NCI-H1105 (cell line): ENCODE measurements at places on chromosomes 16 and 17.
A peak's percentile ranks its signal among the peaks of the same experiment; 100 is the strongest.

DNA sequence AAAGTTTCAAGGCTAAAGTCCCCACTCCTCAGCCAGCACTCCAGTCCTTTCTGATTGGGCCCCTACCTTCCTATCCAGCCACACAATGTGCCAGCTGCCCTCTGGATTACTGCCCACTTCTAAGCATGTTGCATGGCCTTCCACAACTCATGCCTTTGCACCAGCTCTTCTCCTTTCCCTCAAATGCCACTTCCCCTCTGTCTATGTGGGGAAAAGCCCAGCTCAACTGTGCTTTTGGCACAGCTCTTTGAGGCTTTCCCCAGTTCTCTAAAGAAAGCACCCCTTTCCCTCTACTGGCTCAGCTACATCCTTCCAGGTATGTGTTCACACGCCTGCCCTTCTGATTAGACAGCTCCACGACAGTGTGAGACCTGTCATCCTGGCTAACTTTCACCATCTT lies 18.5 kb downstream of the GTF3C1 start:
- no peak for DNase-seq

- DNase-seq = peak; percentile 10
These were observed 12.2 kb upstream of the LONP2 start for GRCh38 chr16:48231727-48232492.

- no peak for DNase-seq
These were observed 3.4 kb upstream of the HEXD start for GRCh38 chr17:82414548-82415281.

- DNase-seq = no peak
These were observed 1.5 kb upstream of the SPAG7 start for GRCh38 chr17:4969047-4969550.

- DNase-seq = no peak
These were observed 24.1 kb downstream of the TMEM204 start for GRCh38 chr16:1557576-1557975.

DNA sequence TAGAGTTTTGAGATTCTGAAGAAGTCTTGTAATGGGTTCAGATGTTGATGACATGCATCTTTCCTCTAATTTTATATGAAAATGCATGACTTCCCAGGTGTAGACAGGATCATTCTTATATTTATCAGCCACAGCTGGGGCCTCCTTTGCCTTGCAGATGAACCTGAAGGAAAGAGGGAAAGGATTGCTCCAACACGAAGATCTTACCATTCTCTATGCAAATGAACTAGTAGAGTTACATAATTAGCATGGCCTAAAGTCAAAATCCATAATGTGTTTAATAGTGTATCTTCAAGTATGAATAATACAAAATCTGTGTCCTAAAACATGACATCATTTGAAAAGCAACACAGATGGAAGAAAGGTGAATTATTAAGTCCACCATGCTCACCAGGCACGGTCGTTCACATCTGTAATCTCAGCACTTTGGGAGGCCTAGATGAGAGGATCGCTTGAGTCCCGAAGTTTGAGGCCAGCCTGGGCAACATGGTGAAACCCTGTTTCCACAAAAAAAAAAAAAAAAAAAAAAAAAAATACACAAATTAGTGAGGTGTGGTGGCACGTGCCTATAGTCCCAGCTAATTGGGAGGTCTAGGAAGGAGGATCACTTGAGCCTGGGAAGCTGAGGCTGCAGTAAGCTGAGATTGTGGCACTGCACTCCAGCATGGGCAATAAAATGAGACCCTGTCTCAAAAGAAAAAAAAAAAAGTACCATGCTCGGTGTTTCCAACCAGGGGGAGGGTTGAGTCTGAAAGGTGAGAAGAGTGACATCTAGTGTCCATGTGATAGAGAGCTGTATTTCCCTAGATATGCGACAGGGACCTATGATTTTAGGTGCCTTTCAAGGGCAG lies 6.3 kb downstream of the VWA3A start:
- peak; percentile 7 for DNase-seq

DNA sequence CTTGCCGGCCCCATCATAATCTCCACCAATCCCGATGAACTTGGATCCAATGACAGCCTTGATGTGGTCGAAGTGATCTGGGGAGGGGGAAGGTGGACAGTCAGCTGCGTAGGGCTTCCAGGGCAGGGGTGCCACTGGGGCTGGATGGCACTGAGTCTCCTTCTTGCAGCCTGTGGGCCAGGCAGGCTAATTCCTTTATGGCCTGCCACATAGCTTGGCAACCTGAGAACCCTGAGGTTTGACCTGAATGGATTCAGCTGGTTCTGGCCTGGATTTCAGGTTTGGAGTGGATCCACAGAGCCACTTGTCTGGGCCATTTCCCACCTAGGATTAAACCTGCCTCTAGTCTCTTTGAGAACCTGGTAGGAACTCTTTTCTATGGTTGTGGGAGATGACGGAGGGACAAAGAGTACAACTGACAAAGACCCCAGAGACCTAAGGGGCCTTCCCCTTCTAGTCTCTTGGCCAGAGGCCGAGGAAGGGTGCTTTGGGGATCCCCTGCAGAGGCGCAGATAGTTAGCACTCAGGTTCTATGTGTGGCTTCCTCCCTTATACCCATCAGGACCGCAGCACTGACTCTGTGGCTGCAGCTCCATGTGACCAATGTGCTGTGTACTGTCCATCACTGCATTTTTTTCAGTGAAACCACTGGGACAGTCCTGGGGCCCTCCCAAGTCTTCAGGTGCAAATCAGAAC lies 9.2 kb upstream of the DPEP3 start:
- DNase-seq = no peak

DNA sequence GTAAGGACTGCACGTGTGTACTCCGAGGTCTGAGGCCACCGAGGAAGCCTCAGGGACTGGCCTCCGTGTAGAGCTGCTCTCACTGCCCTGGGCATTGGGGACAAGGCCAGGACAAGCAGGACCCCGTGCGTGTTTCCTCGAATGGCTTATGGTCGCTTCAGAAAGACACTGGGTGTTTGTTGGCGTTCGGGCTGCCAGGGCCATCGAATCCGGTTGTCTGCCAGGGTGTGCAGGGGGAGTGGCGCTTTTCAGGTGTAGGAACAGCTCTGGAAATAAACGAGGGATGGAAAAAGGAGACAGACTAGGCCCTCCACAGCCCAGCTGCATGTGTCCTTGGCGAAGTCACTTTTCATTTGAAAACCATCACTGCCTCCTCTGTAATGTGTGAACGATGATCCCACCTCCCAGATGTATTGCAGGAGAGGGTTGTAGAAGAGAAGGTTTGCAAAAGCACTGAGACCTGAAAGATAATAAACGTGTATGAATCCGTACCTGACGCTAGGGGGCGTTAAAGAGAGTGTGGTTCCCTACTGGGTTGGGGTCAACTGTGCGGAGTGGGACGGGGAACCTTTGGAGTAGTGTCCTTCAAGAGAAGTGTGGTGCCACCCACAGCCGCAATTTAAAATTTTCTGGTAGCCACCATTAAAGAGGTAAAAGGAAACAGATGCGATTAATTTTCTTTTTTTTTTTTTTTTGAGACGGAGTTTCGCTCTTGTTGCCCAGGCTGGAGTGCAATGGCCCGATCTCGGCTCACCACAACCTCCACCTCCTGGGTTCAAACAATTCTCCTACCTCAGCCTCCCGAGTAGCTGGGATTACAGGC lies 2.1 kb upstream of the ZSCAN10 start:
- no peak for DNase-seq

GRCh38 chr17:75642784-75643642 lies 9.8 kb downstream of the SMIM5 start:
- no peak for DNase-seq

- no peak for DNase-seq
These were observed 313.1 kb upstream of the TNRC6C start for GRCh38 chr17:77645072-77646045.

GRCh38 chr17:78737332-78737731 lies 44.7 kb downstream of the CYTH1 start:
- DNase-seq = peak; percentile 1

DNA sequence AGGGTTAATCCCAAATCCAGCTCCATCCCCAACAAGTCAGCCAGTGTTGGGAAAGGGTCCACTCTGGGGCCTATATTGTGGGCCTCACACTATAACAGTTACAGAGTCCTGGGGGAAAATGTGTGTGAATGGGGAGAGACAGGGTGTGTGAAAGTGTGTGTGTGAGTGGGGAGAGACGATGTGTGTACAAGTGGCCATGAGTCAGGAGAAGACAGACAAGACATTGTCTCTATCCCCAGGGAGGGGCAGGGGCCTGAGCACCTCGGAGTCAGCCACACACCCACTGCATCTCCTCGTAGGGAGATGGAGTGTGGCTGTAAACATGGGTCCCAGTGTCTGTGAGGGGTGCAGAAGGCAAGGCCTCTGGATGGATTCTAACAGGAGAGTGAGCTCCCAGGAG lies 2.9 kb downstream of the CRHR1 start:
- no peak for DNase-seq

GRCh38 chr17:45775148-45775547 lies 9.0 kb upstream of the CRHR1 start:
- peak; percentile 73 for DNase-seq

DNA sequence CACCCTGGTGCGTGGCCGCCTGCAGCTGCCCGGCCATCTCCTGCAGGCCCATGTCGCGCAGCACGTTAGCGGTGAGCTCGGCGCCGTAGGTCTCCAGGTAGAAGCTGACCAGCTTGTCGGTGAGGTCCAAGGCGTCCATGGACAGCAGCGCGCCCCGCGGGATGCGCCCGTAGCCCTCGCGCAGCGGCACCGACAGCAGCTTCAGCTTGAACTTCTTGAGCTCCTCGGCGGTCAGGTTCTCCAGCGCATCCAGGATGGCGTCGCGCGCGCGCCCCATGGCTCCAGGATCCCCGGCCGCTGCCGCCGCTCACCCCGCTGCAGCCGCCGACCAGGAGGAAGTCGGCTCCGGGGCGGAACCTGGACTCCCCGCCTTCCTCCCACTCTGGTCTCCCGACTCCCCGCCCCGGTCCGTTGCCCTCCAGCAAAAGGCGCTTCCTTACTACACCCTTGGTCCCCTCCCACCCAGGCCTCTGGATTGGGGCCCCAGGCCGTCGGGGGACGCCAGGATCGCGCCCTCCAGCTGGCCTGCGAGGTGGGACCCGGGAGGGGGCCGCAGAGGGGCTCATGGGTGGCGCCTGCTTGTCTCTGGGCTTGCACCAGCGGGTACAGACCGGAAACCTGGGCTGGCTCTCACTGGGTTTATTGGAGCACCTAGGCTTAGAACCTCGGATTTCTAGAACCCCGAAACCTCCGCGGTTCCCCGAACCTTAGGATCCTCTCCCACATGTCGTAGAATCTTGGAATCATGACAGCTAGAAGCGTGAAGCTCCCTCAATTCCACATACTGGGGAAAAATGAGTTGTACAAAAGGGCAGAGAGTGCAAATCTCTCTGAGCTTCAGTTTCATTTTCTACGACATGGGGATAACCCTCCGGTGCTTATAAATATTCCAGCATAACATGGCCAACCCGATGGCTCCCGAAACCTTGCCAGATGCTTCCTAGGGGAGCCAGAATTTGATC lies at the start of gene PYCARD:
PYCARD (minus strand) TSS at position 347 of the 962 bp plus-strand sequence; CDS start at position 277, 70 bp downstream.
- DNase-seq = no peak

GRCh38 chr17:6005939-6006338 lies 64.2 kb upstream of the WSCD1 start:
- DNase-seq = no peak

GRCh38 chr16:81590714-81591544 lies 146.3 kb downstream of the CMIP start:
- DNase-seq = peak; percentile 19

- DNase-seq = no peak
These were observed 41.9 kb upstream of the WSCD1 start for GRCh38 chr17:6028294-6028693.

- DNase-seq = no peak
These were observed 251.6 kb downstream of the C16orf95 start for GRCh38 chr16:87065446-87066132.

DNA sequence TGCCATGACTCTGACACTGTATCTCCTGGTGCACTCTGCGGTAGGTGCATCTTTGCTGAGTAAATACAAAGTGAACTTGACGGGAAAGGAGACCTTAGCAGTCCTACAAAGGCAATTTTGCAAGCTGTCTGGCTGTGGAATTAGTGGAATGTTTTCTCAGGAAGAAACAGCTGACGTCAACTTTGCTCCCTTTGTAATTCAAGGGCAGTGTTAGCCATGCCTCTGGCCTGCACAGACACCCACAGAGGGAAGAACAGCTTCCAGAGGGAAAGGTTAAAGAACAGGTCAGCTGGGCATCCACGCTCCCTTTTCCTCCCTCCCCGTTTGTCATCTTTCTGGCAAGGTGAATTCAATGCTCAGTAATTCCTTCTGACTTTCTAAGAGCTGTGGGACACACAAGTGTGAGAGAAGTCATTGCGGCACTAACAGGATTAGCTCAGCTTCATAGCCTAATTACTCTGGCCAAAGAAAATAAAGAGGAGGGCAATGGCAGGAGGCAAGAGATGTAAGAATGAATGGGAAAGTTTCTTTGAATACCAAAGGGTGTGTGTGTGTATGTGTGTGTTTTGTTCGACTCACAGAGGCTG lies 476.9 kb upstream of the GOT2 start:
- no peak for DNase-seq

DNA sequence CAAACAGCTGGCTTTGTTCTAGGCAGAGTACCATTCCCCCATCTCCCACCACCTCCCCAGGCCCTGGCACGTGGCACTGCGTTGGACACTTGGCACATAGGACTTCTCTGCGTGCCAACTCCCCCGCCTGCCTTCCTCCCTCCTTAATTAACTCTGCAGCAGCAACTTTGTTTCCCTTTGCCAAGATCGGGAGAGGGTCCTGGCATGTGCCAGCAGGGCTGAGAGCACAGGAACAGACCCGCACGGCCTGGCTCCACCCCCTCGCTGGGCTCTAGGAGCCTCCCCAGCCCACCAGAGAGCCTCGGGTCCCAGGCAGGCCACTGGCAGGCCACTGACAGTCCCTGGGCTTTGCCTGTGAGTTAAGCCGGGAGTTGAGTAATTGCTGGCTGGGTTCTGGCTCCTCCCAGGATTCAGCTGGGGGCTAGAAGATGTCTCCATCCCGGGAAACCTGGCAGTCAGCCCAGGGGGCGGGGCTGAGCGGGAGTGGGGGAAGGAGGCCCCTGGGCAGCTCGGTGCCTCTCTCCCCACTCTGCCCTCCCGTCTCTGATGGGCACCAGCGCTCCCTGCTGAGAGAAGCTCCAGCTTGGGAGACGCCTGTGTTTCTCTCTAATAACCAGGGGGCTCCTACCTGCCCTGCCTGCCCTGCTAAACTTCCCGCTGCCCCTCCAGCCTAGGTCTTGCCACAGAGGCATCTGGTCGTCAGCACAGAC lies 224.0 kb upstream of the TNRC6C start:
- peak; percentile 86 for DNase-seq

DNA sequence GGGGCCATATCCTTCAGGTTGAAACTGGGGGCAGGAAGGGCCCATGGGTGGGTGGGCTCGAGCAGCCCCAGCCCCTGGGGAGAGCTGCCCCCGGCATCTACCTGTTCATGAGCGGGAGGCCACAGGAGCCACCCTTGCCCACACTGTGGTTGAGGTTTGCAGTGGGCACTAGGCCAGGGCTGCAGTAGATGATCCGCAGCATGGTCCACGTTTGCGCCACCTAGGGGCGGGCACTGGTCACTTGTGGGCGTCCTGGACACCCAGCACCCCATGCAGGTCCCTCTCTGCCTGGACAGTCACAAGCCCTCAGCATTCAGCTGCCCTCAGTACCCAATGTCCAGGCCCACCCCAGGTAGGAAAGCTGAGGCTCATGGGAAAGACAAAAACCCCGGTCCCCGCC lies 1.8 kb upstream of the JMJD8 start:
- DNase-seq = no peak

- DNase-seq = no peak
These were observed 1.9 kb downstream of the GLIS2 start for GRCh38 chr16:4317532-4318450.

- no peak for DNase-seq
These were observed 223.0 kb downstream of the TANC2 start for GRCh38 chr17:63189082-63189481.

- DNase-seq = no peak
These were observed 410.8 kb downstream of the NPIPA8 start for GRCh38 chr16:17925761-17926160.
